Urothelium cell line (cell line): ENCODE measurements at places on chromosomes 3 and 15.

GRCh38 chr3:59412516-59412915, 362.7 kb upstream of the CFAP20DC start:
- DNase-seq = no peak

- no peak for DNase-seq
Observed at GRCh38 chr3:184485241-184485640, 76.3 kb upstream of the EPHB3 start.

- DNase-seq = no peak
Observed at GRCh38 chr3:172931746-172932285, 181.3 kb downstream of the ECT2 start.

DNA sequence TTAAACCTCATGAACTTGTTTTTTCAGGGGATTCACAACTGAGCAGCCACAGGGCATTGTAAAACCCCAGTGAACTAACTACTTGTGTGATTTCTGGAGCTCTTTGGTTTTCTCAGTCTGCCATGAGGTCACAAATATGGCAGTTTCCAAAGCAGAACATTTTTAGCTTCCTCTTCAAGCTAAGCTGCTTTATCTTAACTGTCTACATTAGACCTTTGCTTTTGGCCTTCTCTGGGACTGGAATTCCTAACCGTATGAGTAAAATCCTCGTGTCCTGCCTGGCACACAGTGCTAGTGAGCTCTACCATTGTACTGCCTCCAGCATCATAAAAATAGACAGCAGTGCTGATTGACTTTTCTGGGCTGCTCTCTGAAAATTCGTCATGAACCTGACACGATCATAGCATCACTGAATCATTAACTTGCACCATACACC, 22.1 kb downstream of the CDIN1 start:
- no peak for DNase-seq

DNA sequence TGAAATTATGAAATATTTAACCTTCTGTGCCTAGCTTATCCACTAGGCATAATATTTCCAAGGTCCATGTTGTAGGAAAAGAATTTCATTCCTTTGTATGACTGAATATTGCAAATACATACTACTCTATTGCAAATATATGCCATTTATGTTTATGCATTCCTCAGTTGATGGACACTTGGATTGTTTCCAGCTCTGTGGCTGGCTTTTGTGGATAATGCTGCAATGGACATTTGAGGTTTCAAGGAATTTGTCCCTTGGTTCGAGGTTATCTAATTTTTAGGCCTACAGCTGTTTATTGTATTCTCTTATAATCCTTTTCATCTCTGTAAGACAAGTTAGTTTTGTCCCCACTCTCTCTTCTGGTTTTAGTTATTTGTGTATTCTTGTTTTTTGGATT, 7.7 kb upstream of the AADACL2 start:
- peak; percentile 5 for DNase-seq

- peak; percentile 91 for DNase-seq
Observed at GRCh38 chr3:119310071-119310470, 15.9 kb downstream of the ARHGAP31 start.
